ENCODE measurements at places on chromosomes 4 and X.

DNA sequence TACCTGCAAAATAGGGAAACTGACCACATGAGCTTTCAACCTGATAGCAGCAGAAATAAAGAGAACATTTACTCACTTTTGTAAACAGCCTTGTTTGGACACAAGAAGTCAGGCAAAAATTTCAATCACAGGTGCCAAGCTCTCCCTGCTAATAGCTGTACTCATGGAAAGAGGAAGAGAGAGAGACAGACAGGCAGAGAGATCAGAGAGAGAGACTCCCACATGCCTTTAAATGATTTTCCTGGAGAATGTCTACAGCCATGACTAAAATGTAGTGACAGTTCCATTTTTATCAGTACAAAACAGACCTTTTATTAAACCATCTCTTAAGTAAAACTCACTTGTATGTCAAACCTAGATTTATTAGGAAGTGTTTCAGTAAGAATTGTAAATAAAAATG is 752.9 kb downstream of the TRAM1L1 start:
- DNase-seq: no peak

- DNase-seq: peak; percentile 8
Observed at GRCh38 chr4:155999725-156000124, 46.1 kb upstream of the CTSO start.

DNA sequence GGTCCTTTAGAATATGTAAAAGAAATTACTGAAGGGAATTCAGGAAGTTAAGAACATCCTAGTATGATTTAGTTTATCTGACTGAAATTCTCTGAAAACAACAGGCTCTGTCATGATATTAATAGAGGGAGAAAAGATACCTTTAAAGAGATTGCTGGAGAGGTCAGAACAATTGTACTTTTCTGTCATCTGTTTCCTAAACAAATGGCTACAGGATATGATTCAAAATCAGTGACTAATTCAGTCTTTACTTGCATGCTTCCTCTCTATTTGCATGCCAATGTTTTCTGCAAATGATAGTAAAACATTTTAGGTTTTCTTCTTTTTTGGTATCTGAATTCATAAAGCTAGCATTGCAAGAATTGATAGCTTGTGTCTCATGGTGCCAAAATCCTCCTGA is 616.7 kb upstream of the PCDH7 start:
- peak; percentile 39 for DNase-seq

GRCh38 chrX:147850875-147851274 is 60.8 kb upstream of the FMR1 start:
- DNase-seq: no peak

DNA sequence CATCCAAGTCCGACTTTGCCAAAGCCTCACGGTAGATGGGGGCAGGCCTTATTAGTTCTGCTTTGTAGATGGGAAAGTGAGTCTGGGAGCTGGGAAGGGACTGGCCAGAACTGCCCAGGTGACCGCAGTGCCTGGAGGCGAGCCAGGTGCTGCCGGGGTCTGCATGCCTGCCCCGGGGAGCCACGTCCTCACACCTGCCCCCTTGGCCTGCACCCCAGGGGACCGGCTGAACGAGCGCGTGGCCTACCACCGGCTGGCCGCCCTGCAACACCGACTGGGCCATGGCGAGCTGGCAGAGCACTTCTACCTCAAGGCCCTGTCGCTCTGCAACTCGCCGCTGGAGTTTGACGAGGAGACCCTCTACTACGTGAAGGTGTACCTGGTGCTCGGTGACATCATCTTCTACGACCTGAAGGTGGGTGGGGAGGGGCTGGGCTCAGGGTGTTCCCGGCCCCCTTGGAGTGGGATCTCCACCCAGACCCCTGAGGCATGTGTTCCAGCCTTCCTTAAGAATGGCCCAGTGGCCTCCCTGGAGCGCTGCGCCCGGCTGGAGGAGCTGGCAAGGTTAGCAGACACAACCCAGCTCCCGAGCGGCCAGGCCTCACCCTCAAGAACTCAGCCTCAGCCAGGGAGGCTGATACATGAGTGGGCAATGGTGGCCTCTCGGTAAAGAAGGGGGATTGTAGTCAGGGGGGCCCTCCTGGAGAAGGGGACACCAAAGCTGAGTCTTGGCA is 32.1 kb upstream of the HTRA3 start:
- no peak for DNase-seq

- peak; percentile 78 for DNase-seq
Observed at GRCh38 chr4:147590249-147590920, 26.8 kb upstream of the TMEM184C start.

DNA sequence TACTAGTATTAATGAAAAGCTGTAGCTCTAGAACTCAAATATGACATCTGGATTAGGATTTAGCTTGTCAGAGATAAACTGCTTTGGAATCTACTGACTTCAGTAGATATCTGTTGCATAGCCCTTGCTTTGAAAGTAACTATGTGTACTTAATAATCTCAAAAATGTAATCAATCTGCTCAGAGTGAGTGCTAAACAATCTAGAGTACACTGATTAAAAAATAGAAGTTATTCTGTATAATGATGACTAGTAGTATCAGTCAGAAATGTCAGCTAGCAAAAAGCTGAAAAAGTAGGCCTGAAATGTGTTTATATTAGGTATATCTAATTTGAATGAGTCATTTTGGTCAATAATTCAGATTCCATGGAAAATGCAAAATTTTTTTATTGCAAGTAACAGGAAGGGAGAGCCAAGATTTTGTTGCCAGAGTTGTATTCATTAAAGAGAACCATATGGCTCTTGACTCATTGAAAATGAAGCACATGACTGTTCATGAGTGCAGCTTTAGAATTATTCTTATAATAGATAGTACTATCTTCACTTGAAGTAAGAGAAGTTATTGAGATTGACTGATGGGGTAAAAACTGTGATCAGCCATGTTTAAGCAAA is 20.0 kb downstream of the CLCN3 start:
- DNase-seq: peak; percentile 79

DNA sequence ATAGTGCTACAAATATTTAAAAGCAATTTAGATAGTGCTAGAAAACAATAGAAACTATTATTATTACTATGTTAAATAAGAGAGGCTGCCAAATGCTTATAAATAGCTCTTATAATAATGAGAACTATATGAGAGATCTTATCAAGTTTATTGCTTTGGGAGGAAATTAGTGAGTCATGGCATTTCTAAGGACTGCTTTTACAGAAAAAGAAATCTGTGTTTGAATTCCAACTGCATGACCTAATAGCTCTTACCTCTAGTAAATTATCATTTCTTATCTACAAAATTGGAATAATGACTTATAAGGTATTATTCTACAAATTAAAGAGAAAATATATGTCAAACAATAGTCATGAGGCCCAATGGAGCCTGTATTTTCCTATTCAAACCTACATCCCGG is 177.2 kb downstream of the GABRG1 start:
- DNase-seq: peak; percentile 13

- DNase-seq: no peak
Observed at GRCh38 chr4:146029939-146030710, 91.5 kb upstream of the ZNF827 start.

DNA sequence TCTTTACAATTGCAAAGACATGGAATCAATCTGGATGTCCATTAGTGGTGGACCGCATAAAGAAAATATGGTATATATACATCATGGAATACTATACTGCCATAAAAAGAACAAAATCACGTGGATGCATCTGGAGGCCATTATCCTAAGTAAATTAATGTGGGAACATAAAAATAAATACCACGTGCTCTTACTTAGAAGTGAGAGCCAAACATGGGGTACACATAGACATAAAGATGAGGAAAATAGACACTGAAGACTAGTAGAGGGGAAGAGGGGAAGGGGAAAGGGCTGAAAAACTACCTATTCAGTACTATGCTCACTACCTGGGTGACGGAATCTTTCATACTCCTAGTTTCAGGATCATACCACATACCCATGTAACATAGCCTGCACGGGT is 179.3 kb upstream of the TECRL start:
- DNase-seq: no peak

DNA sequence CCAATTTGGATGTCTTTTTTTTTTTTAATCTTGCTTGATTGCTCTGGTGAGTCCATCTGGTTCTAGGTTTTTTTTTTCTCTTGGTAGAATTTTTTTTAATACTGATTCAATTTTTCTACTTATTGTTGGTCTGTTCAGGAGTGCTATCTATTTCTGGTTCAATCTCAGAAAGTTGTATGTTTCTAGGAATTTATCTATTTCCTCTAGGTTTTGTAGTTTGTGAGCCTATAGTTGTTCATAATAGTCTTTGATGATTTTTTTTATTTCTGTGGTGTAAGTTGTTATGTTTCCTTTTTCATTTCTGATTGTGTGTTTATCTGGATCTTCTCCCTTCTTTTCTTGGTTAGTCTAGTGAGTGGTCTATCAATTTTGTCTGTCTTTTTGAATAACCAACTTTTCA is 129.6 kb downstream of the FAM13A start:
- DNase-seq: no peak

DNA sequence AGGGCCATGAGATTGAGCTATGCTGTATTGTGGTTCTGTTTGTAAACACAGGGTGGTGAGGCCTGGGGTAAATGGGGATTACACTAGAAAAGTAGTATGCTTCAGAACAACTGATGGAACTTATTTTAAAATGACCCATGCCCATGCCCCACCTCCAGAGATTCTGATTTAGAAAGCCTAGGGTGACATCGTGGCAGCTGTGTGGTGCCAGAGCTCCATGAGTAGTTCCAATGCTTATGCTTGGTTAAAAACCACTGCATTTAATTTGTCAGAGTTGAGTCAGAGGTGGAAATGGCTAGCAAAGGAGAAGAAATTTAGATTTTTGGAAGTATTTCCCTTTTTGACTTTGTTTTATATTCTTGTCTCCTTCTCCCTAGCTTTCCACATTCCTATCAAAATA is 63.4 kb upstream of the PDE5A start:
- DNase-seq: peak; percentile 38

GRCh38 chr4:186932196-186932595 is 208.5 kb upstream of the FAT1 start:
- DNase-seq: no peak

GRCh38 chrX:38018766-38019425 is 12.5 kb downstream of the SYTL5 start:
- no peak for DNase-seq

DNA sequence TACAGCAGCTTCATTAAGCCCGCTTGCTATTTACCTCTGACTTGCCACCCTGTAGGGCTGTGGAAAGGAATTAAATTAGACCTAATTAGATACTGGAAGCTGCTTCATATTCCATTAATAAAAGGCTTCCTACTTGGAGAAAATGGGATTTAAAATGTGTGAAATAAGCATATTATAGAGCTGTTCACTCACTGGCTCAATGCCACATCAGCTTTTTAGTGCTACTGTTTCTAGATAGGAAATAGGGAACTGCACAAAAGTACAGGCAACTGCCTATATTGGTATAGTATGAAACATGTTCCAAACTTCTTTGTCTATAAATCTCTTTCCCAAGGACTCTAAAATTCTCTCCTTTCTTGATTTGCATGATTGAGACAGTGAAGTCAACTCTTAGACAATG is 407.9 kb upstream of the AADAT start:
- DNase-seq: no peak

DNA sequence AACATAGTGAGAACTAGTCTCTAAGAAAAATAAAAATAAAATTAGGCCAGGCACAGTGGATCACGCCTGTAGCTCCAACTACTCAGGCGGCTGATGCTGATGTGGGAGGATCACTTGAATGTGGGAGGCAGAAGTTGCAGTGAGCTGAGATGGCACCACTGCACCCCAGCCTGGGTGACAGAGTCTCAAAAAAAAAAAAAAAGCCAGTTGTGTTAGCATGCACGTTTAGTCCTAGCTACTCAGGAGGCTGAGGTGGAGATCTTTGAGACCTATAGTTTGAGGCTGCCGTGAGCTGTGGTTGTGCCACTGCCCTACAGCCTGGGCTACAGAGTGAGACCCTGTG is 2.5 kb downstream of the DCK start:
- no peak for DNase-seq

DNA sequence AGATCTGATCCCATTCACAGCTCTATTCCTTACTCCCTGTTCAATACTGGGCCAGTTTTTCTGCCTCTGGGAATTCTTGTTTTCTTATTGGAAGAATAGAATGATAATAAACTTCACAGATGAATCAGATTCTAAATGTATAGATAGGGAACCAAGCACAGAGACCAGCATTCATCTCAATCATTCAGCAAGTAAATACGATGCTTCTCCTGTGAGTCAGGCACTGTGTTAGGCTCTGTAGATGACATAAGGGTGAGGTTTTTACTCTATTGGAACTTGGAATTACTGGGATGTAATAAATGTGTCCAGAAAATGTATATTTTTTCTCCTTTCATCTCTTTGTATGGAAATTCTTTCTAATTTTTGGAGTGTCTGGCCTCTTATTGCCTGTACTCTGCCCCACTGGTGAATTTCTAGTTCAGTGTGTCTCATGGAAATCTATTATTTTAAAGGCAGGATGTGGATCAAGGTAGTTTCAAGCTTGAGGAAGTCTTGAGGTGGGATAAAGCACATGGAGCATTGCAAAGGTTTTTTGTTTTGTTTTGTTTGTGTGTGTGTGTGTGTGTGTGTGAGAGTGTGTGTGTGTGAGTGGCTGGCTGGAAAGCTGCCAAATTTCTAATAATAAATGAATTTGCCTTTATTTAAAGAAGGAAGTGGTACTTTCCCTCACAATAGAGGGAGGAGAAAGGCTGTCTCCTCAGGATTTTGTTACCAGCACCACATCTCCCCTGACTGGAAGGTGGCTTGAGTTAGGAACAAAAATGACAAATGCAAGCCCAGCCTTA is 117.9 kb upstream of the HS3ST1 start:
- no peak for DNase-seq

GRCh38 chr4:61246034-61246433 is 45.9 kb downstream of the ADGRL3 start:
- no peak for DNase-seq

DNA sequence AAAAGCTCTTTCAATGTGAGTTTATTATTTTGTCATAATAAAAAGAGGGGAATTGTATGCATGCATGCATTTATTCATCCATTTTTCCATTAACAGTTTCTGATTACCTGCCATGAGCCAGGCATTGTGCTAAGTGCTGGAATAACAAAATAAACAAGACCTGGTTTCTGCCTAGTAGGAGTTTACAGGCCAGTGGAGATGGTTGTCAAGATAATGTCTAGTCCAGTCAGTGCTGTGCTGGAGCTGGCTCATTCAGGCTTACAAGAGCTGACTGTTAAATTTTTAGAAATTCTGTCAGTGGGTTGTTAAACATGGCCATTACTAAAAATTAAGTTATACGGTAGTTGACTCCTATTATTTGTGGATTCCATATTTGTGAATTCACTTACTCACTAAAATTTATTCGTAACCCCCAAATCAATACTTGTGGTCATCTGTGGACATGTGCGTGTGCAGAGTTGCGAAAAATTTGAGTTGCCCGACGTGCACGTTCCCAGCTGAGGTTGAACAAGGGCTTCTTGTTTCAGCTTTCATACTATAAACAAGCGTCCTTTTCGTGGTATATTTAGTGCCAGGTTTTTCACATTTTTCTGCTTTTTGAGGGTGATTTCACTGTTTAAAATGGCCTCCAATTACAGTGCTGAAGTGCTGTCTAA is 172.3 kb upstream of the RPS6KA3 start:
- DNase-seq: no peak

All from iris pigment epithelial cell (primary cell).